Left ventricle myocardium superior (tissue), 1 donor: ENCODE measurements at places on chromosomes 5 and 9. TPM values are rescaled to one million over a fixed set of nuclear protein-coding genes. Genes with fewer than 3 reads are reported as not detected.

Gene SLC36A1
- total RNA-seq: 4.1 TPM

Gene KLHL3
- total RNA-seq: 24.5 TPM

Gene PCDHGA6
- 5.7 TPM for total RNA-seq

DNA sequence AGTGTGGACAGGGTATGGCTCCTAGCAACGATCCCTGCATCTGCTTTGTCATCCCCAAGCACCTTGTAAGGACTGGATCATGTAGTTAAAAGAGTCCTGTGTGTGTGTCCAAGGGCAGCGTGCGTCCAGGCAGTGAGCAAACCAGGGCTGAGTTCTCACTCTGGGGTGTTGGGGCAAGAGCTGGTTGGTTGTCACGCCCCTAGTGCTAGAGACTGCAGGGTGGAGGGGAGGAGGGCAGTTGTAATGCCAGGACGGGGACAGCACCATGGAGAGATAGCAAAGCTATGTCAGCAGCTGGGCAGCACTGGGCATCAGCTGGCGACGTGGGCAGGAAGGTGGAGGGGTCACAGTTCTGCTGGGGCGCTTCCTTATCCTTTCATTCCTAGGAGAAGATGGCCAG is 100.8 kb downstream of the ZNF618 start:
- DNase-seq: no peak

Gene CDH12
- not detected for total RNA-seq

DNA sequence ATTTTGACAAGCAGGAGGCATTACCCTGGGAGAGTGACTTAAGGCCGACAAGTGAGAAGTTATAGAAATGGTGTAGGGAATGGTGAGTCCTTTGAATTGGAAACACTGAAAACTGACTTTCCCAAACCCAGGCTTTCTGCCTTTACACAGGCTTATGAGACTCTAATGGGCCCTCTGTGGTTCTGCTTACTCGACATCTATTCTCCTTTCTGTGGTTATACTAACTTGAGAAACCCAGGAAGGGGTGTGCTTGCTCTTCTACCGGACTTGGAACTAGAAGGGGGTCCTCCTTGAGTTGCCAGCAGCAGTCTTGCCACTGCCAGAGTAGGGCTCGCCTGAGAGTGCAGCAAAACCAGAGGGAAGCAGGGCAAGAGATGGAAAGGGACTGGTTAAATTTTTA is 63.3 kb downstream of the FYB1 start:
- no peak for DNase-seq

Gene CENPK
- 0.99 TPM for total RNA-seq

Gene GABRA6
- not detected for total RNA-seq

Gene ORM2
- total RNA-seq: not detected

- DNase-seq: no peak
Observed at GRCh38 chr9:224582-225520, 10.2 kb downstream of the DOCK8 start.

Gene SAXO1
- total RNA-seq: not detected

DNA sequence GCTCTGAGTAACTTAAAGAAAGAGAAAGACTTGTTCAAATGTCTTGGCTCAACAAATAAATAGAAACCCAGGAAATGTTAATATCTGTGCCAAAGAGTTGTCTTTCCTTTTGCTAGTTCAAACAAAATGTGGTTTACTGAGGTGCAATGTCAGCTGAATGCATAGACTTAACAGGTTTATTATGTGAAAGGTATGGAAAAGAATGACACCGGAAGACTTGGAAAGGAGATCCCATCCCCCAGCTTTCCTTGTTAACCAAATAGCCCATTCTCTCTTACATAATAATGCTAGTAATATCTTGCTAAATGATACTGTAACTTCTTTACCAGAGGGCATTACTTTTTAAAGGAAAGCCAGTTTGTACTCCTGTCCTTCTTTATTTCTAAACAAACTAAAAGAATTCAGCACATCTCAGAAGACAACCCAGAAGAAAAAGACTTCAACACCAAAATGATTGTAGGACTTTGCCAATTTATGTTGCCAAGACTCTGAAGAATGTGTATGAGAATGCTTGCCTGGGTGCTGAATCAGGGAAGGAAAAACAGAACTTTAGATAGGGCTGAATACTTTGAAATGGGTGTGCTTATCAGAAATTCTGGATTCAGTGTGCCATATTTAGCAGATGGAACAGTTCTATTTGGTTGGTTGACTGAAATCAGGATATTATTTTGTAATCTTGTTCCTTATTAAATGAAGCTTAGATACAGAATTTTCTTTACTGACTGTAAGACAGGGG is 344.1 kb downstream of the TMEM38B start:
- no peak for DNase-seq

- peak; percentile 93 for DNase-seq
Observed at GRCh38 chr9:128635266-128636023, 21.2 kb downstream of the DYNC2I2 start.

- DNase-seq: peak; percentile 69
Observed at GRCh38 chr9:121718084-121718483, 66.7 kb downstream of the DAB2IP start.

- DNase-seq: no peak
Observed at GRCh38 chr9:112752334-112753125, 2.0 kb downstream of the SNX30 start.

Gene FAM200C
- total RNA-seq: 4.3 TPM

DNA sequence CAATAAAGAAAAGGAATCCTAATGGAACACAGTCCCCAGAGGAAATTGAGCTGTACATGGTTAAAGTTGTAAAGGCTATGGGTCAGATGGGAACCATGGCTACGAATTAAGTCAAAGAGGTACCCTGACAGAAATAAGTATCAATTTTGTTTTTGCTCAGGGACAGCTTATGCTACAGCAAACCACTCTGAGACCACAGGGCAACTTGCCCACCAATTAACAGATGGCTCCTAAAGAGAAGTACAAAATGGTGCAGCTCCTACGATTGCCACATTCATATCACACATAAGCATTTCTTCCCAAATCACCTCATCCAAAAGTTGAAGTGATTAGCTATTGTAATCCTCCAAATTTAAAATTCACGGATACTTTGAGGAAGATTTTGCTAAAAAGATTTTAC is 83.0 kb downstream of the ELAVL2 start:
- no peak for DNase-seq

GRCh38 chr5:9054322-9054721 is 491.6 kb downstream of the SEMA5A start:
- no peak for DNase-seq

DNA sequence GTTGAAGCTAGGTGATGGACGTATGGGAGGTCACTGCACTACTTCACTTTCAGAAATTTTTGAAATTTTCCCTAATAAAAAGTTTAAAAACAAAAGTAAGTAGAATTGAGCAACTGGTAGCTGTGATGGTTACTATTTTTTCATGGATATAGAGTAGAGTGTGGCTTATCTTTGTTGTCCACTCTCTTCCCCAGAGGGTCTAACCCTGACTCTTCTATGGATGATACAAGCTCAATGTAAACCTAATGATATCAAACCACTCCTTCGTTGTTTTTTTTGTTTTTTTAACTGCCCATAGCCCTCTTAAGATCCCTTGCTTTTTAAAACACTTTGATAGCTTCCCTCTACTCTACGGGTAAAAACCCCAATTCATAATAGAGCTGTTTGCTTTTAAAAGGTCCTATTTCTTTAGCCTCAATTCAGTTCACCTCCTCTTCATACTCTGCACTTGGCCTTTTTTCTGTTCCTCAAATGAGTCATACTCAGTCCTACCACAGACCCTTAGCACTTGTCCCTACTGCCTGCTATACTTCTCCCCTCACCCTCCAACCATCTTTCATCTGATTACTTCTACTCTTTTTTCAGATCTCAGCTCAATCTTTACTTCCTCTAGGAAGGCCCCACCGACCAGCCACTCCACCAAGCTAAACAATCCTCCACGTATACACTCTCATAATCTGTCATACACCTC is 2.6 kb downstream of the HDAC3 start:
- DNase-seq: no peak

- DNase-seq: no peak
Observed at GRCh38 chr9:120490888-120491595, 88.9 kb downstream of the CDK5RAP2 start.

DNA sequence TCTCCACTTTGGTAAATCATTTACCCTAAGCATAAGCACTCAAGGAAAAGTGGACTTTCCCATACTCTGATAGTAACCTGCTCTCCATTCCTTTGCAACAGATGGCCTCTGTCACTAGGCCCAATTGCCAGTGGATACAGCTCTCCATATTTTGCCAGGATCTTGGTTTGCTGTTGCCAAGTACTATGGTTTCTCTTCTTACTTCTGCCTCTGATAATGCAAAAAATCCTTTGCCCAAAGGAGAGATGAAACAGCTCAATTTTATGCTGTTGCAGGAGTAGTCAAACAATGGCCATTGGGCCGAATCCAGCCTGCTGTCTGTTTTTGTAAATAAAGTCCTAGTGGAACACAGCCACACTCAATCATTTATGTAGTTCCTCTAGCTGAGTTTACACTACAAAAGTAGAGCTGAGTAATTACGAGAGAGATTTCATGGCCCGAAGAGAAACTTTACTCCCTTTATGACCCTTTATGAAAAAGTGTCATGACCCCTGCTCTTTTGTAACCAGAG is 92.5 kb downstream of the HTR4 start:
- no peak for DNase-seq

DNA sequence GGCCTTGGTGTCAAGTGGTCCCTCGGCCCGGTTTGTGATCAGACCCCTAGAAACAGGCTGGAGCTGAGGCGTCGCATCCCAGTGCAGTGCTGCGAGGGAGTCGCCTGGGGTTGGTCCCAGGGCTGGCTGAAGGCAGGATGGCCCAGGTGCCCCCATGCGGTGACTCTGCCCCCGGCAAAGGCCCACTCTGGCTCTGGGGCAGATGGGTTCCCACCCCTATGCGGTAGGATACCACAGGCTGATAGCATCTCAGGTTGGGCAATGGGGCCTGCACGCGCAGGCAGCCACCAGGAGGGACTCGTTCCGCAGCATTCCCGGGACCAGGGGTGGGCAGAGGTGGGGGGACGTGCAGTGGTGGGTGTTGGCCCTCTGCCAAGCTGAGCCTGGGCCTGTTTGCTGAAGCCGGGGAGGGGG is 86.0 kb downstream of the RXRA start:
- DNase-seq: no peak

DNA sequence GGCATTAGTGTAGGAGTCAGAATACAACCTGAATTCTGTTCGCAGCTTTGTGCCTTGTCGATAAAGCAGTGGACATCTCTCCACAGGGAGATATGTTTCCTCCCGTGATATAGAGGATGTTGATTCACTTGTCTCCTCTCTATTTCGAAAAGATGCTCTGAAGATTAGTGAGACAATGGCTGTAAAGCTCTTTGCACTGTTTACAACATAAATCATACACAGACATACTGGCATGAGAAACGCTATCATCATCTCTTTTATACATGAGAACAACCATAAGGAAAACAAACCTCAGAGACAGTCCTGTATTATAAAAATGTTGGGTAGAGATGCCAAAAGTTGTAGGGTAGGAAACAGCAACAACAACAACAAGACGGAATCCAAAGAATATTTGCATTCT is 507.4 kb downstream of the RAB3C start:
- no peak for DNase-seq

DNA sequence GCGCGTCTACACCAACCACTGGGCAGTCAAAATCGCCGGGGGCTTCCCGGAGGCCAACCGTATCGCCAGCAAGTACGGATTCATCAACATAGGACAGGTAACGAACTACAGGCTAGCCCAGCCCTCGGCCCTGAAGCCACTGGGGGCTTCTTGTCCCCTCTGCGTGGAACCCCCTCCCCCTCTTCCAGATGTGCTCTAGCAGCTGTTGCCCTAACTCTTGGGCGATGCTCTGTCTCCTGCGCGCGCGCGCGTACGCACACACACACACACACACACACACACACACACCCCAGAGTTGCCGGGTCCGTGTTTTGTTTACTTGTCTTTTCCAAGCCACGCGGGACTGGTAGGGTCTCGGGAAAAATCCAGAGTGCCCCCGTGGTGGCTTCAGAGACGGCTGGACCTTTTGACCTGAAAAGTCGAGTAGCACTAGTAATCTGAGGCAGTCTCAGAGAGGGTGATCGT is 836 bp downstream of the PCSK5 start:
- DNase-seq: peak; percentile 48

GRCh38 chr9:89877051-89878002 is 272.5 kb downstream of the GADD45G start:
- DNase-seq: no peak

Gene C5orf58
- not detected for total RNA-seq

Gene CCNO
- not detected for total RNA-seq

GRCh38 chr5:21573416-21574314 is 1279.5 kb downstream of the CDH12 start:
- no peak for DNase-seq

GRCh38 chr5:96699186-96699820 is 37.1 kb downstream of the CAST start:
- DNase-seq: no peak

Gene ENTREP1
- 21.3 TPM for total RNA-seq

DNA sequence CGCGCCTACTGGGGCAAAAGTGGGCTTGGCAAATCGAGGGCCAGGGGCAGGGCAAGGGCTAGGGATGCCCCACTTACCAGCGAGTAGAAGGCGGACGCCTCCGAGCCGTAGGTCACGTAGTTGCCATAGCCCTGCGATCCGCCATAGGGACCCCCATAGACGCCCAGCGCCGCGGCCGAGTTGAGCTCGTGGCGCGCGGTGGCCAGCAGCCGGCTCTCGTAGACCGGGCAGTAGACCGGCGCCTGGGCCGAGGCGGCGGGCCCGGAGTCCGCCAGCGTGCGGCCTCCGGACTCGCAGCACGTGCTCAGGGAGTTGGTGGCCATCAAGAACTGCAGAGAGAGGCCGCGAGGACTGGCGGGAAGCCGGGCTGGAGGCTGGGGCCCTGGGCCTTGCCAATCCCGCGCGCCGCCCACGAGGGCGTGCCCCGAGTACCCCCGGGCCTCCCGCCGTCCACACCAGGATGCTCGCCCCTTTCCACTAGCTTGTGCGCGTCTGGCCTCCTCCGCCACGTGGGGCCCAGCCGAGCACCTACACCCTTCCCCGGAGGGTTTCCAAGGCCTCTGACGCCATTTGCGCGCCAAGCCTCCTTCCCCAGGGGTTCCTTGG is 891 bp downstream of the IRX4 start:
- DNase-seq: peak; percentile 16

- DNase-seq: no peak
Observed at GRCh38 chr5:40034441-40034840, 609.7 kb upstream of the DAB2 start.

GRCh38 chr5:147857302-147858129 is 21.0 kb upstream of the SCGB3A2 start:
- peak; percentile 32 for DNase-seq

DNA sequence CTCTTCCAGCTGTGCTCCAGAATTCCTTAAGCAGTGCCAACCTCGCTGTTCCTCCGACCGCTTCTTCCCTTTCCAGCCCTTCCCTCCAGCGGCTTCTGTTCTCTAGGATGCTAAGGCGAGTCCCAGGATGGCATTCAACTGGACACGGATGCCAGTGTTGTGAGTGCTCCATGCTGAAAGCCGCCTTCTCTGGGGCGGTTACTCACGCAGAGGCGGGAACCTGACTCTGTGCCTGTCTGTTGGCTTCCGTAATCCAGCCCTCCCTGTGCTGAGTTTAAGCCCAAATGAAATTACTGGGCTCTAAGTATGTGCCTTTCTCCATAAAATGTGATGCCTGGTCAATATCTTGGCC is 20.2 kb downstream of the COL5A1 start:
- DNase-seq: peak; percentile 43

Gene CDX1
- total RNA-seq: not detected
